Neural crest cell (in vitro differentiated cells): ENCODE measurements at places on chromosomes 7 and 10.

GRCh38 chr7:12130609-12131008, 80.5 kb upstream of the TMEM106B start:
- no peak for DNase-seq

GRCh38 chr10:31136930-31137885, 105.5 kb upstream of the ZNF438 start:
- no peak for DNase-seq

DNA sequence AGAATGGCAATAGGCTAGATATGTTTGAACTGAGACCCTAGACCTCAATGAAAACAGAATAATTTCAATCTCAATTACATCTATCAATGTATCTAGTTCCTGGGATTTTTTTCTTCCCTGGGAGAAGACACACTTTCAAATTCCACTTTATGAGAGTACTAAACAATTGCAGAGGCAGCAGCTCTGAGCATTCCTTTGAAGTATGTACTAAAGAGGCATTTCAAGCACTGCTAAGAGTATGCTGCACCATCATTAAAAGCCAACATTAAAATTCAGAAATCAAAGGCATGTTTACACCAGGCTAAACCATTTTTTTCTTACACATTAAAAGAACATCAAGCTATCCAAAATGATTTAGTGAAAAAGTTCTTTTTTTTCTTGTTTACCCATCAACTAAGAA, 297.9 kb upstream of the CACNA2D1 start:
- DNase-seq = no peak

DNA sequence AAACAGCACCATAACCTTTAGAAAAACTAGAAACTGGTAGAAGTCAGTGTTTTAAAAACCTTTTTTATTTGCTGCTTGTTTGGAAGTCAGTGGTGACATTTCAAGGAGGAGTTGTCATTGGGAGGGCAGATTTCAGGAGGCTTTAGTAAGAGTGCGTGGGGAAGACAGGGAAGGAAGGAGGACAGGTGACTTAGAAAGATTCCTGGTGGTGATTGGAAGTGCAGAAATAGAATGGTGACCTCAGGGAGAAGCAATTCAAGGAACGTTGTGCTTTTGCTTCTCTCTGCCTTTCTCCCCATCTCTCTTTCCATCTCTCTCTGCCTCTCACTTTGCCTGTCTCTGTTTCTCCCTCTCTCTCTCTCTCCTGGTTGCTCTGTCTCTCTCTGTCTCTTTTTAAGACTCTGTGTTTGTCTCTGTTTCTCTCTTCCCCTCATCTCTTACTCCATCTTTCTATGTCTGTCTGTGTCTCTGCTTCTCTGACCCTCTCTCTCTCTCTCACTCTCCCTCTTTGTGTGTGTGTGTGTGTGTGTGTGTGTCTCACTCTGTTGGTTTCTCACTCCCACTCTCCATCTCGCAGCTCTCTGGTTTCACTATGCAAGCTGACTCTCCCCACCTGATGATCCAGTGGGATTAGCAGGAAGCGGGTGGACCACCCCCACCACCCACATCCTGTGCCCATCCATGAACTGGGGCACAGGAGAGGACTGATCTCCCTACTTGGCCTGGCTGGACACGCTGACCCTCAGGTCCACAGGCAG, 10.9 kb upstream of the PFKP start:
- no peak for DNase-seq

DNA sequence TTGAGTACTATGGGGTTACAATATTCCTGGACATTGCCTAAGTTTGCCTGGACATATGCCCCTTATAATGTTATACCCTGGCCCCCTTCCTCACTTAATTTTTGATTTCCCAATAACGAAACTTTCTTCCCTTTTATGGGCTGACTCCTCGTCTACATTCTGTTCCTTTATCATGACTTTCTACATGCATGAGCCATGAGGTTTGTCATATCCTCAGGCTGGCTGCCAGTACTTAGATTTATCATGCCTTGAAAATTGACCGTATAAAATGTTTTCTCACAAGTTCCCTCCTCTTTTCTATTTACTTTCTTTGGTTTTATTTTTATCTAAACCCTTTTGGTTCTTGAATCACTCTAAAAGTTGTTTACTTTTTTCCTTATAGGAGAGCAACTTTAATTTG, 4.7 kb downstream of the DNAH11 start:
- DNase-seq = no peak

DNA sequence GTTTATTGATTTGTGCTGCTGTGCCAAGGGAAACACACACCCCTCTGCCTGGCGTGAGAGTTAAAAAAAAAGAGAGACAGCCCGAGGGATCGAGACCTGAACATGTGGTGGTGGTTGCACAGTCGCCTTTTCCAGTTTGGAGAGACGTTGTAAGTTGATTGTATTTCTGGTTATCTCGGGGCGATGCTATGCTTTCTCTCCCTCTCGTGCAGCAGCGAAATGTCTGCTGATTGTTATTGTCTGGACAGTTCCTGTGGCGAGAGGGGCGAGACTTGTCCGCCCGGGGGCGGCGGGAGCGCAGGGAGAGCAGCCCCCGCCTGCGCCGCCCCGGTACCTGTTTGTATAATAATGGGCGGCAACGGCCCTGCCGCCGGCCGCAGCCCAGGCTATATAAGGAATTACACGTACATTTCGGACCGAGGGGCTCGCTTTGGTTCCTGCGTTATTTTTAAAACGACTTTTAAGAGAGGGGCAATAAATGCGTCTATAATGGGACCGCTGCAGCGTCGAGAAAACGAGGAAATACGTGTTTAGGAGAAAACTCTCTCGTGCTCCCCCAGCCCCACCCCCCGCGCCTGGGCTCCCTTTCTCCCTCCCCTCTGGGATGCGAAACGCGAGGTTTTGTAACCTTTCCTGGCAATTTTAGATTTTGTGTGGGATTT, 1.7 kb downstream of the ZEB1 start:
- DNase-seq = no peak

GRCh38 chr7:132782777-132783640, 206.7 kb upstream of the PLXNA4 start:
- DNase-seq = no peak

DNA sequence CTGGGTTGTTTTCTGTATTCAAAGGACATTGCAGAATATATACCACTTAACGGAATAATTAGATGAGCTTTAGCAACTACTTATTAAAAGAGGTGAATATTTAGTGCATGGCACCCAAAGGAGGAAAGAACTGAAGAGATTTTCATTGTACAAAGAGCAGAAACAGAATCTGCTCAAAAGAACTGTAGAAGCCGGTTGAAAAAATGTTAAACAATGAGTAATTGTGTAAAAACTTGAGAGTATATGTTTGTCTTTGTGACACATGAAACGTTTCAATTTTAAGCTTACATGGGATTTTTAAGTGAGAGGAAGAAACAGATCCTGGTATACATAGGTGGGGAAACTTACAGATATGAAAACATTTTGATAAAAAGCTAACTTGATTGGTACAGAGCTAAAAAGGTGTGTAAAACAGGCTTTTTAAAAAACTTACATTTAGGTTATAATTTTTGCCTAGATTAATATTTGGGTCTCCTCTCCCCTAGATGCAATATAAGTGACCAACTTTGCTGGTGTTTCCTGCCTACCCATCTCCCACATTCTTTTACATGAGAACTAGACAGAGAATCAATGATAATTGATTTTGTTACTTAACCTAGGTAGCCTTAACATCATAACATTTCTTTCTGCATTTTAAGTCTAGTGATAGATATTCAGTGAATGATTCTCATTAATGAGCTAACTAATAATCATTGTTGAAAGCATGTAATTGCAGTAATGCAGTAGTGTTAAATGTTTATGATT, 6.8 kb downstream of the ARL5B start:
- DNase-seq = no peak

DNA sequence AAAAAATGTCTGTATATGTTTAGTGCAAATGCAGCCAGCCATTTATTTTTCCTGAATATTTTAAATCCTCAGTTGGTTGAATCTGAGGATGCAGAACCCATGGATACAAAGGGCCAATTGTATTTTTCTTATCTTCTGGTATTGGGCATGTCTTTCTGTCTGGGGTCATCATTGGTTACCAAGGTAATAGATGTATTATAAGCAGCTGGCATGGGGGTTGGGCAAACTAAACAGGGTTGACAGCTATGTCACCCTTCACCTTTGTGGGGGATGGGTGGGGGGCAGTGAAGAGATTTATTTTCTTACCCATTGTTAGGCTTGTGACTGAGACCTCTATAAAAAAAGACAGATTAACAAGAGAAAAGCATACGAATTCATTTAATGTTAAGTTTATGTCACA, 38.8 kb downstream of the CDHR3 start:
- DNase-seq = no peak

DNA sequence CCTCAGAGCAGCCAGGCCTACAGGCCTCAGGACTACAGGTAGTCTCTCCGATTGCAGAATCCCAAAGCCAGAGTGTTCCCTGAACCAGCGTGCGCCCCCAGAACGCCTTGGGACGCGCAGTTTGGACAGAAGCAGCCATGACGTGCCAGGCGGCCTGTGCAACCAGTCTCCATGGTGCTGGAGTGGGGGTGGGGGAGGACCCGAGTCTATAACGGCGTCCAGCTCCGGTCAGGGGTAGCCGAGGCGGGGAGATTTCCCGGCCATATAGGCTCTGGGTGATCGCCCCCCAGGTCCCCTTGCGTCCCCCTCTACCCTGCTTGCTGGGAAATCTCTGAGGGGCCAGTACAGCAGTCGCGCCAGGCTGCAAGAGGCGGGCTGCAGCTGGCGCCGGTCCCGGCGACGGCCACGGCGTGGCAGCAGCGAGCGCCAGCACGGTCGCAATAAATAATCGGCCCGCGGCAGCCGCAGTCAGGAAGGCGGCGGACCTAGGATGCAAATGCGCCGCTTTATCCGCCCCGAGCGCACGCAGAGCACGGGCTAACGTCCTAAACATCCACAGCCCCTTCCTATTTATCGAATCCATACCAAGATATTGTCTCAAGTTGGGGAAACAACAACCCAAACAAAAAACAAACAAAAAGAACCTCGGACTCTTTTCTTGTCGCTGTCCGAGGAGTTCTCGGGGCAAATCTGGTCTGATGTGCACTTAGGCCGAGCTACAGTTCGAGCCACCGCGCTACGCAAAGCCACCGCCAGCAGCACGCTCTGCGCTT, 1.6 kb downstream of the HOXA3 start:
- DNase-seq = peak; percentile 72

- DNase-seq = no peak
These were observed 42.5 kb upstream of the KCNMA1 start for GRCh38 chr10:77680065-77680464.

GRCh38 chr10:103839519-103839871, 15.9 kb downstream of the SH3PXD2A start:
- DNase-seq = no peak

DNA sequence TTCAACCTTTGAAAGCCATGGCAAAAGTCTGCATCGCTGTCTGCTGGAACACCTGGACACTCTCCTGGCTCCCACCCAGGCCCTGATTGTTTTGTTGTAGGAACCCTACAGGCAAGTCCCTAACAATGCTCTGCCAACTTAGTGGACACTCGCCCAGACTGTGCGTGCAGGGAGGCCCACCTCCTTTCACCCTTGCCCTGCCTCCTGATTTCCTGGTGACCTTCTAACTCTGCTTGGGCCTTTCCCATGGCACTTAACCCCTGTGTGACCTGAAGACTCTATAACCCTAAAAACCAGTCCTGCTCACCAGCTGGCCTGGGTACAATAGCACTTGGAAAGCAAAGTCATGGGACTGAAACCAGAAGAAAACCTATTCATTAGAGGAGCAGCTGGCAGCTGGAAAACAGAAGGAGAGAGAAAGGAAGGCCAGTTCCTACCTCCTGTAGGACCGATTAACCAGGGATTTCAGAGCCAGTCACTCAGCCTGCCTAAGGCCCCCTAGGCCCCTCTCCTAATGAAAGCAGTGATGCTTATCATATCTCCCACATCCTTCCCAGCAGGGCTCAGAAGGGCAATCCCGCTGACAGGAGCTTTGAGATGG, 82.7 kb upstream of the KMT2E start:
- DNase-seq = no peak

- no peak for DNase-seq
These were observed 18.5 kb upstream of the MRC1 start for GRCh38 chr10:17790651-17791050.

- no peak for DNase-seq
These were observed 274.8 kb downstream of the PTPRN2 start for GRCh38 chr7:158312789-158313188.

DNA sequence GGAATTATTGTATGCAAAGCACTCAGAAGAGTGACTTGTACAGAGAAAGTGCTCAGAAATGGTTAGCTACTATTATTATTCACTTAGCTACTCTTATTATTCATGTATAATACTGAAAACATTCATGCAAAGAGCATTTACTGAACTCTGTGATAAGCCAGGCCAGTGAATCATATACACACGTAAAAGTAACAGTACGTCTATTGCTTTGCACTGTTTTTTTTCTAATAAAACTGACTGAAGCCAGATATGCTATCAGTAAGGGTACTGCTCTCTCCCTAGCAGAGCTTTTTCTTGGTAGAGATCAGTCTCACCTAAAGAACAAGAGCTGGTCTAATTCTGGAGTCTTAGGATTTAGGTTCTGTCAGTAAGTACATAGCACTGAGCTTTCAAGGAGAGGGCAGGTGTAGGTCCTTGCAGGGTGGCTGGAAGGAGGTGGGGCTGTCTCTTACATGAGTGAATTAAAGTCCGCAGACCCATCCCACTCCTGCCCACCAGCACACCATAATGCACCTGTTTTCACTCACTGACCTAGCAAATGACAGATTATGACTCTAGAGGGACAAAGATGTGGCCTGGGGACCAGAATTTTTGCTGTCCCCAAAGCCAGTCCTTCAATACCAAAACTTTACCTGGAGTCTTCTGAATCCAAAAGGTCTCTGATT, 145.9 kb downstream of the ARID5B start:
- DNase-seq = no peak

DNA sequence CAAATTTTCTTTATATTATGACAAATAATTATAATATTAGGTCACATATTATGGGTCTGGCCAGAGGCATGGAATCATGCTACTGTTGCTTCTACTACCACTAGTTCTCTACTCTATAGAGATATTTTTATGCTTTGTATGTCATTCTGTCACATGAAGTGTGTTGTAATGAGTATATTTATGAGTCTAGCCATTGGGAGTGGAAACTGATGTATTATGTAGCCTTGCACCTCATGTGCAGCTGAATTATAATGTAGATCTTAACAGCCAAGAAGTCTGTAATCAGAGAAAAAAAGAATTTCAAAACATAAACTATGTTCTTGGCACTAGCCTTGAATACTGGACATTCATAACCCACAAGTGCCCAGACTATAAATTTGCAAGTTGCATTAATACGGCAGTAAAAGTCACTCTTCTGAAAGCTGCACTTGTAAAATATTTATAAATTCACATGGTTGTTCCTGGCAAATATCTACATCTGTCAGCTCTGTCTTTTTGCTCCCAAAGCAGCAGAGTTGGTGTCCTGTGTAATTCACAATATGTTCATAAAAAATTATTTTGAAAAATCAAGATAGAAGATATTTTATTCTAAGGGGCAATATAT, 48.6 kb upstream of the SKAP2 start:
- no peak for DNase-seq
